Stimulated activated CD4-positive, alpha-beta T cell treated with anti-CD3 and anti-CD28 coated beads, TNF-alpha, amount 100 ng/mL, for 1 hour (primary cell): ENCODE measurements at places on chromosomes 1 and 21.
A peak's percentile ranks its signal among the peaks of the same experiment; 100 is the strongest.

GRCh38 chr1:11858968-11859871, 475 bp upstream of the NPPB start:
- DNase-seq = peak; percentile 20

DNA sequence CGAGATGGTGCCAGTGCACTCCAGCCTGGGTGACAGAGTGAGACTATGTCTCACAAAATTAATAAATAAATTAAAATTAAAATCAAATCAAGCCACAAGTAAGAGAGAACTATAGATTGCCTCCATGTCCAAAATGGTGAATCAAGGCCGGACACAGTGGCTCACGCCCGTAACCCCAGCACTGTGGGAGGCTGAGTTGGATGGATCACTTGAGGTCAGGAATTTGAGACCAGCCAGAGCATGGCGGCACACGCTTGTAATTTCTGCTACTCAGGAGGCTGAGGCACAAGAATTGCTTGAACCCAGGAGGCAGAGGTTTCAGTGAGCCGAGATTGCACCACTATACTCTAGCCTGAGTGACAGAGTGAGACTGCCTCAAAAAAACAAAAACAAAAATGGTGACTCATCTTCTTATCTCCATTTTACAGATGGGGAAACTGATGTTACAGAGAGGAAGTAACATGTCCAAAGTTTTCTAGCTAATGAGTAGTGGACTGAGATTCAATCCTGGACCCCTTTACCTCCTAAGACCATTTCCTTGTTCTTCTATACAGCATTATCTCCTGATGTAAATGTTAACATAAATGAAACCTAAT, 99.0 kb upstream of the HNRNPU start:
- no peak for DNase-seq

- DNase-seq = no peak
Measured at GRCh38 chr1:45334308-45335245, 5.4 kb upstream of the TOE1 start.

- no peak for DNase-seq
Measured at GRCh38 chr1:113769601-113769970, 10.3 kb upstream of the PHTF1 start.

GRCh38 chr1:28926629-28927265, 12.4 kb downstream of the EPB41 start:
- DNase-seq = no peak

GRCh38 chr1:52551507-52552235, 1.2 kb downstream of the TUT4 start:
- DNase-seq = peak; percentile 5

DNA sequence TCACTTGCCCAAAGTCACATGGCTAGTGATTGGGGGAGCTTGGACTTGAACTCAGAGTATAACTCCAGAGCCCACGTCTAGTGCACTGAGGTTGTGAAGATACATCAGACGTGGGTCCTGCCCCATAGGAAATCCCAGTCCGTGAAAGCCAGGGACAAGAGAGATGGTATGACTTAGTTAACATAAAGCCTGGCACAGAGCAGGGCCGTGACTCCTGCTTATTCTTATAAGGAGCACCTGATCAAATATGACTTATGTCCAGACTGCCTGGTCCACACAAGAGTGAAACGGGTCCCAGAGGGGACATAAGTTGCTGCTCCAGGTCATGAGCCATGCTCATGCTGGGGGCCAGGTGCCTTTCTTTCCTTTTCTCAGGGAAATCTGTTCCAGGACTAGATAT, 166.3 kb upstream of the USP24 start:
- DNase-seq = no peak

DNA sequence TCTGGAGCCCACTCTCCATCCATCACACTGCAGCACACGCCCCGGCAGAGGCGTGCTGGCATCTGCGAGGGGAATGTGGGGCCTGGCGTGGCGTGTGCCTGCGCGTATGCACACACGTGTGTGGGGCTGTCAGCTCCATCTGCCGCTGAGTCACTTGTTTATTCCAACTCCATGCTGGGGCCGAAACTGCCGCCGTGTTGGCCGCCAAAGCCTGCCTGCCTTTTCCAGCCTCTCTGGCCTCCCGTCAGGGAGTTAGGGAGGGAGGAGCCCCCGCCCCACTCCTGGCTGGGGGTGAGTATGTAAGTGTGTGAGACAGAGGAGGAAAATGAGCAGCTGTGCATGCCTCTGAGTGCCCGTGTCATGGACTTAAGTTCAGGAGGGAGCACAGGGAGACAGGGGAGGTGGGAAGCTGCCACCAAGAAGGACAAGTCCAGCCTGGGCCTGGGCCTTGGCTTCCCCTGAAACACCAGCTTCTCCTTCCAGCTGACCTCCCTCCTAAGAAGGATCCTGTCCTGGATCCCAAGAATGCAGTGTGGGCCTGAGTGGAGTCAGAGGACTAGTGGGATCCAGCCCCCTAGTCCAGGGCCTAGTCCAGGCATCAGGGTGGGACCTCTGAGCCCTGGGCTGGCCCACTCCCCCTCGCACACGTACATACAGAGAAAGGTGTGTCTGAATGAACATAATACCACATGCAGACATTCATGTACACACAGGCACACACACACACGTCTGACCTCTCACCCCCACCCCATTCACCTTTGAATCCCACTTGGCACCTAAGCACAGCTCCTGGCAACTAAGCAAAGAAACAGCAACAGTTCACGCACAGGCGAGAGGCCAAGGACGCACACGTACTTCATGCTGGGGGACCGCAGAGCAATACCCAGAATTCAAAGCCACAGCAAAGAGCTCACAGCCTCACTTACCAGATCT, 24.7 kb downstream of the MEF2D start:
- DNase-seq = no peak

DNA sequence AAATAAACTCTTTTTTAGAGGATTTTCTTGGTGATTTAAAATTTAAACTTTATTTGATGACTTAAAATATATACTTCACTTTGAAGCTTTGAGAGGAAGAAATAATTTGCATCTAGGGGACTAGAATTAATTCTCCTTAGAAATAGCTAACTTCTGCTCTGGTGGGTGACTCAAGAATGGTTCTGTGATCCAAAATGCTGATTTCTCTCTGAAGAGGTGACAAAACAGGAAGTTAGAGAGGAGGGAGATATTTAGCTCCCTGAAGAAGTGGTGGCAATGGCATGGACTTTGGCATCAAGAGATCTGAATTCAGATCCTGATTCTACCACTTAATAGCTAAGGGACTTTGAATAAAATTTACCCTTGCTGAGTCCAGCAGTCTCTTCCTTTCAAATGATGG, 125.8 kb upstream of the ATP1B1 start:
- DNase-seq = no peak

DNA sequence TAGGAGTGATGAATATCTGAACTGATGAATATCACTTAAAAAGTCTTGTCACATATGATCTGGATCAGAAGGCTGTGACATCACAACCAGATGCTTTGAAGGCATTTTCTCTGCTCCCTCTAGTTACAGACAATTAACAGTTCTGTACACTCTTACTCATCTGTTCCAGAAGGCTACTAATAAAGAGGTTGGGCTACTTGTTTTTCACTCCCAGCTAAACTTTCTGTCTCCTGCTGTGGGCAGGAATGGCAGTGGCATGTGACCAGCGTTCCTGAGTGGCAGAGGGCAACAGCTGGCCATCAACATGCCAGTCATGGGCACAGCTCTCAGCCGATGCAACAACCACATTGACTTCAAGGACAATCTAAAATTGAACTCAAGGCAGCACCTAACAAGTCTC, 66.7 kb downstream of the SLC45A1 start:
- no peak for DNase-seq

DNA sequence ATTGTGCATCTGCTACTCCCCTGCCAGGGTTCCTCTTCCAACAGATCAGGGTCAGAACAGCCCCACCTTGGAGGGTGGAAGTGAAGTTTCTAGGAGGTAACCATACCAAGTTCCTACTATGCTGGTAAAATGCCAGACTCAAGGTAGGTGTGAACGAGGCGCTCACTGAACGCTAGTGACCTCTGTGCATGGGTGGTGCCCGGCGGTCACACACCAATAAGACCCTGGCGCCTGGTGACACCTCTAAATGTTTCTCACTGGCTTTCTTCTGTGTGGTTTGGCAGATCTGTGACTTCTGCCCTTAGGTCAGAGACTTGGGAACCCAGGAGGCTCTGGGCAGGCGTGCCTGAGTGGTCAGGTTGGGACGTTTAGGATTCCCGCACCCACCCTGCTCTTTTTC, 55.9 kb downstream of the TMCO4 start:
- DNase-seq = no peak

DNA sequence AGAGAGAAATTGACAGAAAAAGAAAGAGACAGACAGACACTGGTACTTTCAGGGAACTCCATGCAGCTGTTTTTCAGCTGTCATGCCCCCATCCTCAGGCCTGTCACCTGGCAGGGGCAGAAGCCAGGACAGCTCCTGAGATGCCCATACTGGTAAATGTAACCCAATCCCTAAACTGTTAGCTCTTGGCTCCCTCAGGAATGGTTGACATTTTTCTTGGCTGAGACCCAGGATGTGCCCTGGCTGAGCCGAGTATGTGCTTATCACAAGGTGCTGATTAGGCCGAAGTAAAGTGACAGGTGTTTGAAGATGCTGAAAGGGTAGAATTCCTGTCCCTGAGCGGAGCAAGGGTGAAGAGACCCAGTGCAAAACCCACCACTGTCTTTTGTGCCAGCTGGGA, 50.7 kb downstream of the PGM1 start:
- DNase-seq = no peak

GRCh38 chr1:27648602-27649305, 13.8 kb upstream of the FGR start:
- DNase-seq = no peak

- no peak for DNase-seq
Measured at GRCh38 chr1:222821239-222821638, 6.4 kb downstream of the DISP1 start.

GRCh38 chr1:232954594-232955365, 4.4 kb downstream of the NTPCR start:
- no peak for DNase-seq

- DNase-seq = no peak
Measured at GRCh38 chr1:4218619-4219018, 318.5 kb upstream of the C1orf174 start.

GRCh38 chr1:168608796-168609715, 32.7 kb downstream of the XCL1 start:
- no peak for DNase-seq

DNA sequence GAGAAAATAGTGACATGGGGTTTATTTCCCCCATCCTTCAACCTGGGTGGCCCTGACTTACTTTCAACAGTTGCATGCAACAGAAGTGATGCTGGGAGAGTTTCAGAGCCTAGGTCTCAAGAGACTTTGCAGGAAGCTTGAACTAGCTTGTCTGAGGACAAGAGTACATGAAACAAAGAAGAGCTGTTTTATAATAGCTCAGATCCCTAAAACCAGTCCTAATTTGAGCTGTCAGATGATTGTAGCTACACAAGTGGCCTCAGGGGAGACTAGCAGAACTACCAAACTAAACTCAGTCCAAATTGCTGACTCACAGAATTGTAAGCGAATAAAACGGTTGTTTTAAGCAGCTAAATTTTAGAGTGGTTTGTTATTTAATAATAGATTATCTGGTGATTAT, 17.1 kb downstream of the RC3H1 start:
- no peak for DNase-seq

GRCh38 chr1:49298304-49298703, 521.6 kb upstream of the BEND5 start:
- DNase-seq = no peak

DNA sequence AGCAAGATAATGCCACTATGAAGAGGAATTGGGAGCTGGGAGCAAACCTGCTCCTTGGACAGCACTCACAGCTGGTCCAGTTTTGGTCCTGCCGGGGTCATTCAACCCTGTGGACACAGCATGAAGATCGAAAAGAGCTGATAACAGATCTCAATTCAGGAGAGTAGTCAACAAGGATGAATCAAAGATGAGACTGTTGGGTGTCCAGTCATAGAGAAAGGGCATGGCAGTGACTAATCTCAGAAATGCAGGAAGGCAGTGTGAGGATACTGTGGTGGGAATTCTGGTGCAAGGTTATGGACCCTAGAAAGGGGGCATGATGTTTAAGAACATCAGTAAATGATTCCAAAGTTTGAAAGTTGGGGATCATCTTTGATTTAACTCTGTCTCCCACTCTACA, 261.4 kb upstream of the ZP4 start:
- no peak for DNase-seq

DNA sequence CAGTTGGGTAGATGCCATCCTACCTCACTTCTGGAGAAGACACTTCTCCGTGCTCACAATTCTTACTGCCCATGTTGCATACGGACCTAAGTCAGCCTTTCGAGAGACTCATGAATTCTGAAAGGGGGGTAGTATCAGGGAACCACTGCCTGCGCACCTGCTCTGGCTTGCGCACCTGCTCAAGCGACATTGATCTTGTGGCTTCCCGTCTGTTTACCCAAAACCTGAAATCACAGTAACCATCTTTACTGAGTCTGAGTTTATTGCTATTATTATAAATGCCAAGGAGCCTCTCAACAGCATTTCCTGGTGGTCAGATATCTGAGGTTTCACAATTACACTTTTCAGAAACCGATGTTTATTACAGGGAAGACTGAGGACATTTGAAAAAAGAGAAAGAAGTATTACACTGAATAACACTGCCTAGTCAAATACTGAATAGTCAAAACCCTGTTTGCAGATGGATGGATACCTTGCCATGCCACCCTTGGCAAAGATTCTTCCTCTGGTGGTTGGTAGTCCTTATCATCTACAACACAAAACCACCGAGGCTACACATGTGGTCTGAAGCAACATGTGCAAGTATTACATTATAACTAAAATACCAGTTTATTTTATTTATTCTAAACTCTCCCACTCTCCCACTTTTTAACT, 208.7 kb downstream of the SIPA1L2 start:
- DNase-seq = no peak

GRCh38 chr1:21184276-21184675, 7.6 kb upstream of the EIF4G3 start:
- no peak for DNase-seq

DNA sequence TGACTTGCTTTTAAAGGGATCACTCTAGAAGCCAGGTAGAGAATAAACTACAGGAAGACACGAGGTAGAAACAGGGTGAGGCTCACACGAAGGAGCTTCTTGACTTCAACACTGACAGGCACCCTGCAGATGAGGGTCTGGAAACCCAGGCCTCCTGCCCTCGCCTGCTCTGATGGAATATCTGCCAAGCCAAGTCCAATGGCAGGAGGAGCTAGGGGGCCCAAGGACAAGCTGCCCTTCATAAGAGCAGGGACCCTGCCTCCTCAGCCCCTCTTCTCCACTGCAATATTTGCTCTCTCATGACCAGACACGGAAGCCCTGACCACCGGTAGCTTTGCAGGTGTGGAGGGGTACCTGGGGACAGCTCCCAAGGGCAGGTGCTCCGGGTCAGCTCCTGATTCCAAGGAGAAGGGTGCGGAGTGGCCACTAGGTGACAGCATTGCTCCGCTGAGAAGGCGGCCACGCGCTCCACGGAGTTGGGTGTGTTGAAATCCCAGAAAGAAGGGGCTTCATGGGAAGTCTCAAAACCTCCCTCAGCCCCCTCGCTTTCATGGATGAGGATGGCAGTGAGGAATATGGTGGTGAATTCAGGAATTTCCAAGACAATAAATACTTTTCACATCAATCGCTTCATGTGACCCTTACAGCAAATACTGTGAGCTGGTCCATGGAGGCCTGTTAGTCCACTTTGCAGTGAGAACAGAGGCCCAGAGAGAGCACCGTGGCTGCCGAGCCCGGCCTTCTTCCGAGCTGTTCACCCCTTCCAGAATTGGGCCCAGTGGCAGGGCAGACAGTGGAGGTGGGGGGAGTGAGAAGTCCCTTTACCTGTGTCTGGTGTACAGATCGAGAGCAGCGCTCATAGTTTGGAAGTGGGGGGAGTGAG, 33.2 kb upstream of the PAX7 start:
- peak; percentile 47 for DNase-seq

- DNase-seq = no peak
Measured at GRCh38 chr1:44553127-44553758, 121.0 kb downstream of the TMEM53 start.

- no peak for DNase-seq
Measured at GRCh38 chr1:51877434-51878307, 856 bp downstream of the NRDC start.
